NCI-H1694 treated with DMSO at 0.1 percent for 48 hours (cell line): ENCODE measurements at places on chromosomes 7 and 10.

- no peak for DNase-seq
Measured at GRCh38 chr10:78760463-78761310, 308.1 kb upstream of the ZMIZ1 start.

GRCh38 chr10:3783316-3783681 lies 1.7 kb downstream of the KLF6 start:
- no peak for DNase-seq

- DNase-seq, result no peak
Measured at GRCh38 chr7:10034843-10035556, 938.7 kb upstream of the PHF14 start.

DNA sequence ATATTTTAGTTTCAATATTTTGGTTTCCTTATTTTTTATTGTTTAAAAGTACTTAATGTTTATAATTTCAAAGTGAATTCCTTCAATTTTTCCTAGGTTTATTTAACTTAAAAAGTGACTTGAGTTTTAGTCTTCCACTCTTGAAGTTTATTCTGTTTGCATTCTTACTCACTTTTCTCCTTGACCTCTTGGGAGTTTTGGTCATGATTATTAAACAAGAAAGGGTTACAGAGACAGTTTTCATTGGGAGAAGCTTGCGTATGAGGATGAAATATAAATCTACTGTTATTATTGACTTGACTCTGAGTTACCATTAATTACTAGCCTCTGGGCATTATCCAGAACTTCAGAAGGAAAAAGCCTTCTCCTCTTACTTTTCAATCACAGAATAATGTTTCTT lies 216.0 kb downstream of the BMPER start:
- no peak for DNase-seq
